CMK (cell line): ENCODE measurements at places on chromosomes 5 and 9.

- DNase-seq = no peak
Observed at GRCh38 chr5:163330723-163331668, 106.4 kb upstream of the CCNG1 start.

DNA sequence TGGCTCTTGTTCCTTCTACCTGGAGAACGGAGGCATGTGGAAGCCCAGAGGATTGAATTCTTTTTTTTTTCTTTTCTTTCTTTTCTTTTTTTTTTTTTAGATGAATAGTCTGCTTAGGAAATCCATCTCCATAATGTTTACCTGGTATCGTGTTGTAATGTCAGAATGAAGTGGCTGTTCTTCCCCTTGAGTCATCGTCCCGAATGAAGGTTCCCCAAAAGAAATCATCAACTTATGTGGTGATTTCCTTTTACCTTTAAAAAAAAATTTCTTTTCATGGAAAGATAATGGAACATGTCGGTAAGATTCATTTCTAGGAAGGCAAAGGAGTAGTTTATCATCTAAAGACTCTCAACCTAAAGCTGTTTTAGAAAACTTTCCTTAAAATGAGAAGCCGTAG is 59.7 kb downstream of the DOCK8 start:
- no peak for DNase-seq

- DNase-seq = no peak
Observed at GRCh38 chr5:122507581-122507980, 195.5 kb downstream of the SNCAIP start.

GRCh38 chr5:54611290-54611951 is 93.9 kb downstream of the SNX18 start:
- DNase-seq = no peak

- DNase-seq = no peak
Observed at GRCh38 chr5:39161578-39161977, 57.8 kb downstream of the FYB1 start.

DNA sequence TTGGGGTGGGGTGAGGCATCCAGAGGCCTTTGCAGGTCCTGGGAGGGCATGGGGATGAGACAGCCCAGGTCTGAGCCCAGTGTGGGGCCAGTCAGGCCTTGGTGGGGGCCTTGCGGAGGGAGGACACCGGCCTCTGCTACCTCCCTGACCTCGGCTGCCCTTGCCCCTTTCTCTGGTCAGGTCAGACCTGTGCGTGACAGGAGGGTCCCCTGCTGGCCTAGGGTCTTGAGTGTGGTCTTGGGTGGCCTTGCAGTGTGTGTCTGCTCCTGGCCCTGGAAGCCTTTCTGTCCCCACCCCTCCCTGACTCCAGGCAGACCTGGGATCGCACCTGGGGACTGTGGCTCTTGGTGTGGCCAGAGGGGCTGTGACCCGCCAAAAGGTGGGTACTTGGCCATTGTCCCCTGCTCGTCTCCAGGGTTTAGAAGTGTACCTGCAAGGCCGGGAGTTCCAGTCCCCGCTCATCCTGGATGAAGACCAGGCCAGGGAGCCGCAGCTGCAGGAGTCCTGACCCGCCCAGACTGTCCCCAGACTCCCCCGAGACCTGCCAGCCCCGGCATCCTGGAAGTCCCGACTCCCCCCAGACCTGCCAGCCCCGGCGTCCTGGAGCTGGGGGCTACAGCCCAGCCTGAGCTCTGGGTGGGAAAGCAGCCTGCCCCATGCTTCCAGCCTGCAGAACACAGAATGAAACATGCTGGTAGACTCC is 4.4 kb upstream of the MAN1B1 start:
- DNase-seq = no peak

DNA sequence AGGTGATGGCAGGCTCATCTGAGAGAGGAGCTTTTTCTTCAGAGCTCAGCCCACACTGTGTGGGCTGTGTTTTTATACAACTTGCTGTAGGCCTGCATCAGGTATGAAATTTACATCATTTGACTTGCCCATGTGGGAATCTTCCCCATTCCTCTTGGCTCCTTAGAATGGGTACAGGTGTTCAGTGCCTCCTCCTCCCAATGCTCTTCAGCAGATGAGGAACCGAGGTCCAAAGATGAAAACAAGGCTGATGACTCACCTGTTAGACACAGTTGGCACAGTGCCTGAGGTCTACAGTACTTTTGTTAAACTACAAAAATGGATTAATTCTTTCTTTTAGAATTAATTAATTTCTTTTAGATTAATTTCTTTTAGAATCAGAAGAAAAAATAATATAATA is 20.8 kb downstream of the PAPPA start:
- DNase-seq = no peak

- DNase-seq = no peak
Observed at GRCh38 chr5:14171621-14172020, 28.5 kb downstream of the TRIO start.

- no peak for DNase-seq
Observed at GRCh38 chr9:70600506-70600905, 186.0 kb upstream of the KLF9 start.

DNA sequence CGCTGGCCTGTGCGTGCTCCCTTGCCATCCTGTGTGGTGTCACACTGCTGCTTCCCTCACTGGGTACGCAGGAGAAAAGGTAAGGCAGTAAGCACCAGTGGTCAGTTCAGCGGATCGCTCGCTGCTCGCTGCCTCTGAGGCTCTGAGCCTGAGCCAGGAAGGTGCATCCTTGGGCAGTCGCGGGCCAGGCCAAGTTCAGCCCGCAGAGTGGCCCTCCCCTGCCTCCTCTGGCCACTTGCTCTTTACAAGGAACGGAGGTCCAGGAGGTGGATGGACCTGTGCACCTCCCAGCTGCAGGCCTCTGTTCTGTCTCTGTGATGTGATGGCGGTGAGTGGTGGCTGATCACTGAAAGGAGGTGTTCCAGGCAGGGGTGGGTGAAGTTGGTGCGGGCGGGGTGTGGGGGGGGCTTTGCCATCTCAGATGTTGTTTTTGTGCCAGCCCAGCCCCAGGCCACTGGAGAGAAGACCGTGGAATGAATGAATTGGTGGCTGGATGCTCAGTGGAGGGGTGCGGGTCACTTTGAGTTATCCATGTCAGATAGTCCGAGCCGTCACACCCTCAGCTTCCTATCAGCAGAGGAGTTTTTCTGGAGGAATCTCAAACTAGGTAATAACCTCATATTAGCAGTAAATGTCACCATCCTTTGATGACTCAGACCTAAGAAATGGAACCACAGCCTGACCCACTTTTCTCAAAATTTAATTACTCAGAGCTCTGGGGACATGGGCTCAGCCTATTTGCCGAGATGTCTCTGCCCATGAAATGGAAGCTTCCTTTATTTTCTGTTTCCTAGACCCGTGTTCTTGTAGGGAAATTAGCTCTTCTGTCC is 7.3 kb downstream of the COL5A1 start:
- no peak for DNase-seq

DNA sequence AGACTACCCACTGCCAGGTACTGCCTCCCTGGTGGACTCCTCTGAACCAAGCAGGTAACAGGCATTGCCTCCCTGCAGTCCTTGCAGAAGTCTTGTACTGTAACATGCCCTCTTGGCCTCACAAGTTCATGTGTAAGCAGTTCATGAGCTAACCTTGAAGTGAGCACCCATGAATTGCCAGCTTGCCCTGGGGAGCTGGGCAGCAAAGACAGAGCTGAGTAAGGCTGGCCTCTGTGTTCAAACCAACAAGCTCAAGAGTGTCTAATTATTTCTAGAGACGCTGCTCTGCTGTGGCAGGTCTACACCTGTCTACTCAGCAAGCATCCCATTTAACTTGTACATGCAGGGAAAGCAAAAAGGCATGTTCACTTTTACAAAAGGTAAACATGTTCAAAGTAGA is 113.5 kb downstream of the FEM1C start:
- DNase-seq = no peak

- no peak for DNase-seq
Observed at GRCh38 chr5:139265001-139265400, 28.5 kb upstream of the MATR3 start.

DNA sequence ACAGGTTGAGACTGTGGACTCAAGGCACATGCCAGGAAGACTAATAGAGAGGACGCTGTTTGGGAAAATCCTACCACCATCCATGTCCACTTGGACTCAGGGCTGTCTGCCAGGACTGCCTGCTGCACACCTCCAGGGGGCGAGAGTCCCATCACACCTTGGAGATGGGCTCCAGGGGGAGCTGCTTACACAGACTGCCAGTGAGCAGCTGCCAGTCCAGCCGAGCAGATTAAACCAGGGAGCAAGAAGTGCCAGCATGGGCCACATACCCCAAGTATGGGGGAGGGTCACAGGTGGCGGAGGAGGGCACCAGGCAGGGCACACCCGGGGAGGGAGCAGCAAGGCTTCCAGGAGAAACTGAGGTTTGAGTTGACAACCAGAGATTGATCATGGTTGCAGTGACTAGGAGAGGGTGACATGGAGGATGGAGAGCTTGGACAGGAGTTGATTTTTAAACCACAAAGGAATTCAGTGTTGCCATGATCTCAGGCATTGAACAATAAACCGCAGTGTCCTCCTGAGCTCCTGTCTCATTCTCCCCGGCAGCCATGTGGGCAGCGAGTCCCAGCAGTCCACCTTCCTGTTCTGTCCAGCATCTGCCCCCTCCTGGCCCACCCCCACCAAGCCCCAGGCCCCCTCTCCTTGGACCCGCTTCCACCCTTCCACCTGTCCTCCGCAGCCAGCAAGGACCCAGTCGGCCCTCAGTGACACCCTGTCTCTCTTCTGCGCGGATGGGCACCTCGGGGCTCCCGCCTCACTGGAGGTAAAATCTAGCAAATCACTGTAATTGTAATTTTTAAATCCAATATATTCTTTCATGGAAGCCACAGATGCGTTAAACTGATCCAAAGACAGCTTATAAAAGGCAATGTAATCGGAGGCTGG is 3.1 kb upstream of the VAV2 start:
- DNase-seq = no peak

DNA sequence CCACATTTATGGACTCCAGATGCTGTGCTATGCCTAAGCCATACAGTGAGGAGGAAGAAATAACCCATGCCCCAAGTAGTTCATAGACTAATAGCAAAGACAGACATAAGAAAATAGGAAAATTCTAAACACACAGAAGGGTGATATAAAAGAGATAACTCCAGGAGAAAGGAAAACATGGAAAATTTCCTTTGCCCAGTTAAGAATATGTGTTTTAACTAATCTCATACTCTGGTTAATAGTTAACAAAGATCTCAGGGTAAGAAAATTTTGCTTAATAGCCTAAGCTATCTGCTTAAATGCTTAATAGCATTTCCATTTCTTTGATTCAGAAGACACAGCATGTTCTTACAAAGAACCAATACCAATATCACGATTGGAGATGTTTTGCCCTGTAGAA is 358.0 kb downstream of the MSX2 start:
- DNase-seq = no peak

- DNase-seq = no peak
Observed at GRCh38 chr5:93044859-93045666, 536.0 kb downstream of the NR2F1-AS1 start.

- no peak for DNase-seq
Observed at GRCh38 chr5:56757077-56757476, 58.3 kb upstream of the MAP3K1 start.

GRCh38 chr5:157076558-157076957 is 17.6 kb upstream of the HAVCR1 start:
- no peak for DNase-seq

DNA sequence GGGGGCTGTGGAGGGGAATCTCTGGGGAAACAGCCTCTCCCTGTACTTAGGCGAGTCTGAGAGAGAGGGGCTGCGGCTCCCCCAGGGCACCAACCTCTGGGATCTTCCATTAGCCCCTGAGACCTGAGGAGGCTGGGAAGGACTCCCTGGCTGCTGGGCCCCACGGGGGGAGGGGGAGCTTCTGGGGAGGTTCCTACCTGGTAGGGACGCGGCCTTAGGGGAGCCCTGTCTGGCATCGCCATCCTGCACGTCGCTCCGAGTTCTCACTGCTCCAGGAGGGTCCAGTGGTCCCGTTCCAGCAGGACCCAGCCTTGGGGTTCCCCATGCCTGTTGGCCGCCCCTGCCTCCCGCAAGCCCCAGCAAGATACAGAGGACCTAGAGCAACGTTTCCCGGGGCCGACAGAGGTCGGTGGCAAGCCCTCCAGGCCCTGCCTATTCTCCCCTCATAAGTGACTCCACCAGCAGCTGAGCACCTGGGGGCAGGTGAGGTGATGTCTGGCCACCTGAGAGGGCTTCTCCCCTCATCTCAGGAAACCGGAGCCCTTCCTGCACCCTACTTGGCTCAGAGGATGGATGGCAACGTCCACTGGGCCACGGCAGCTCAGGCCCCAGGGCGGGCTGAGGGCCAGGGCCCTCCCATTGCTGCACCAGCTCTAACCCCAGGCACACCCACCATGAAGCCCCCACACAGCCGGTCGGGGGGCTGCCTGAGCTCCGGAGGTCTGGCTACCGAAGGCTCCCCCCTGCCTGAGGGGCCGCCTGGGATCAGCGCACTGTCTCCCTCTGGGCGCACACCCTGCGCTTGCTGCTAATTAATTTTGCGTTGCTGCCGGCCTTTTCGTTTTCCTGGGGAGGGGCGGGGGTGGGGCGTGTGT is 22.5 kb downstream of the TPPP start:
- no peak for DNase-seq

- no peak for DNase-seq
Observed at GRCh38 chr5:133499895-133500294, 112.4 kb downstream of the FSTL4 start.

DNA sequence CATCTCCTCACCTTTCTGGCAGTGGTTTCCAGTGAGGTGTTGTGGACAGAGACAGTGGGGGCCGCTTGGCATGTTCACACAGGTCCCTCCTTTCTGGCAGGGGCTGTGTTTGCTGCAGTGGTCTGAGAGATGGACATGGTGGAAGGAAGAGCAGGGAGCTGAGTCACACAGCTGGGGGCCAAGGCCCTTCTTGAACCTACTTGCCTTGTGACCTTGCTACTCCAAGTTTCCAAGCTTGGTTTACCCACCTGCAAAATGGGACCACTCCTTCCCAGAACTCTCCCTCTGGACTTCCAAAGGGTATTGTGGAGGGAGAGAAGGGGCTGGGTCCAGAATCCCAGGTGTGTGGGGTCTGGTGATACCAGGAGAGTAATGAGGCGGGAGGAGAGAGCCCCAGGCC is 4.1 kb downstream of the F12 start:
- no peak for DNase-seq

- DNase-seq = no peak
Observed at GRCh38 chr5:57189515-57189914, 15.7 kb downstream of the GPBP1 start.

DNA sequence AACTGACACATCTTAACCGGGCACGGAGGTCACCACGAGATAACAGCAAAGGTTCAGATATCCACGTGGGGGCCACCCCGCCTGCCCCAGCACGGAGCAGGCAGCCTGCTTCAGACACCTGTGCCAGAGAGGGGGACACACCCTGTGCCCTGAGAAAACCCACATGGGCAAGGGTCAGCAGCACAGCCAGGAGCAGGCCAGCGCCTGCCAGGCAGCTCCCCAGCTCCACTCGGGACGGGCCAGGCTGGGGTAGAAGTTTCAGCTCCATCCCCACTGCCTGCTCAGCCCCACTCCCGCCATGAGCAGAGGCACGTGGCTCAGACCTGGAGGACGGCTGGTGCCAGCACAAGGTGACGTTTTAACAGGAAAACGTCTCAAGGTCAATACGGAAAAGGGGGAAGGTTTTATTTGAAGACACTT is 22.2 kb downstream of the SLC12A7 start:
- no peak for DNase-seq

- DNase-seq = no peak
Observed at GRCh38 chr9:109253637-109254284, 67.1 kb downstream of the EPB41L4B start.
